ENCODE measurements at places on chromosomes 5 and 9. TPM values are rescaled to one million over a fixed set of nuclear protein-coding genes. Genes with fewer than 3 reads are reported as not detected.

The CD180 gene
- total RNA-seq: not detected

The TLX3 gene
- total RNA-seq: not detected

The SSNA1 gene
- total RNA-seq: 69.8 TPM

The TSTD2 gene
- total RNA-seq: 31.5 TPM

The IL9 gene
- not detected for total RNA-seq

Measured in neural progenitor cell (in vitro differentiated cells).